CD14-positive monocyte (primary cell): ENCODE measurements at places on chromosomes 11 and 22.
A peak's percentile ranks its signal among the peaks of the same experiment; 100 is the strongest.

GRCh38 chr11:19740586-19740985, 27.9 kb downstream of the NAV2 start:
- no peak for DNase-seq

DNA sequence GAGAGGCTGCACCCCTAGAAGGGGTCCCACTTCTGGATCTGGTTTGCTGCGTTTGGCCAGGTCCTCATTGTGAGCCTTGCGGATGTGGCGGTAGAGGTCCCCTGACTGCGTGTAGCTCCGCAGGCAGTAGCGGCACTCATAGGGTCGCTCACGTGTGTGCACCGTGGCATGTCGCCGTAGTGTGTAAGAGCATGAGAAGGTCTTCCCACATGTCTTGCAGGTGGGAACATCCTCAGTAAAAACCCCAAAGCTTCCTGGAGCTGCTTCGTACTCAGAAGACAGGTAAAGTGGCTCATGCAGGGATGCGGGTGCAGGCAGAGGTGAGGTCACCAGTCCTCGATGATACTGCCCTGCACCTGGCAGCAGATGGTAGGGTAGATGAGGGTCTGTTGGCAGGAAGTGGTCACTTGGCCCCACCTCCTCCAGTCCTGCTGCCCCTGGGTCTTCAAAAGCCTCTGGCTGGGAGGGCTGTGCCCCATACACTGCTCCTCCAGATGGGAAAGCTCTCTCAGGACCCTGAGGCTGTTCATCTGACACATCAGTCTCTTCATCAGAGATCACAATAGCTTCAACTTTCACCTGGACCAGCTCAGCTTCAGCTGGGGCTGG, 1.7 kb downstream of the ZBTB3 start:
- no peak for DNase-seq

DNA sequence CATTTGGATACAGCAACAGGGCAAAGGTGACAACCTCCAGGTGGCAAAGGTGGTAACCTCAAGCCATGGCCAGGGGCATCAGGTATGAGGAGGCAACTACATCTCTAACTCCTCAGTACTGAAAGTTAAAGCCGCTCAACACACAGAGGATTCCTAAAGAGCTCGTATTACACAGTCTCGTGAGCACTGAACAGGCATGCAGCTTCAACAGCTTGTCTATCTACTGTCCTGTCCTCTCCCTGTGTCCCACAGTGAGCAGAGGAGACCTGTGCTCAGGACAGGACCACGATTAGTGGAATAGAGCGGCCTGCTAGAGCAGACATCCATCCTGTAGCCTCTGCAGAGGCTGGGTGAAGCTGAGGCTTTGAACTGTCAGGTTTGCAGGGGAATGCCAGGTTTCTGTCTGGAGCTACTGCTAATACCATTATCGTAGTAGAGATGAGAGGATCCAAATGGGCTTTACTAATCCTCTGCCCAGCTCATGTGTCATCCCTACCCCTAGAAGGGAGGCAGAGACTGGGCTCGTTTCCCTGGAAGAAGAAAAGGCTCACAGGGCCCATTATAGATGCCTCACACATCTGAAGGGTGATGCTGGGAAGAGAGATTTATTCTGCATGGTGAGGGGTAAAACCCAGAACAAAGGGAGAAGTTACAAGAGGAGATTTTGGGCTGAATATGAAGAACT, 415.2 kb downstream of the LARGE1 start:
- no peak for DNase-seq

GRCh38 chr11:68071281-68072048, 32.6 kb downstream of the TCIRG1 start:
- DNase-seq, result no peak

GRCh38 chr22:48804811-48805301, 1022.8 kb downstream of the BRD1 start:
- no peak for DNase-seq

DNA sequence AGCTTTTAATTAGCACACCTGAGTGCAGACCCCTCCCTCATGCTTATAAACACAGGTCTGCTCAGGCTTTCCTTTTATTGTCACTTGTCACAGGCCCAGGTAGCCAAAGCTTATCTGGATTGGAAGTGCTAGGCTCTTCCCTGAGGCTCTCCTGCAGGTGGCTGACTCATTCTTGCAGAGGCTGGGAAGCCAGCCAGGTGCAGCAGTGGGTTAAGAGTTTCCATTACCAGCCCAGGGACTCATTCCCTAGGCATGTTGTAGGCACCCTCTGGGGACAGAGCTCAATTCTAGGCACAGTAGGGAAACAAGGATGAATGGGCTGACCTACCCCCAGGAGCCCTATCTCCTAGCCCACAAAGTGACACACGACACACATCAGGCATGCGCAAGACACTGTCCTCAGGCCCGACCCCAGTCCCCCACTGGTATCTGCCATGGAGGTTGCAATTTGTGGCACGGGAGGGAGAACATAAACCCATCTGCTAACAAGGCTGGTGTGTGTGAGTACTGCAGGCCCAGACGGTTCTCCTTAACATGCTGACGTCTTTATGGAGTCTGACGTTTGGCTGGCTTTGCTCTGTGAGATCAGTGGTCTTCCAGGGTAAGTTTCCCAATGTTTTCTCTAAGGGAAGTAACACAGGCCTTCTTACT, 94.2 kb downstream of the ABTB2 start:
- no peak for DNase-seq

- no peak for DNase-seq
These were observed 51.4 kb downstream of the PRR5L start for GRCh38 chr11:36347384-36347906.

- DNase-seq, result peak; percentile 33
These were observed 6.8 kb downstream of the AP2A2 start for GRCh38 chr11:932435-932834.

GRCh38 chr11:105937738-105938137, 84.3 kb downstream of the MSANTD4 start:
- no peak for DNase-seq

GRCh38 chr11:100984668-100985067, 144.9 kb downstream of the PGR start:
- no peak for DNase-seq

GRCh38 chr11:82683029-82683428, 50.6 kb downstream of the FAM181B start:
- DNase-seq, result no peak

DNA sequence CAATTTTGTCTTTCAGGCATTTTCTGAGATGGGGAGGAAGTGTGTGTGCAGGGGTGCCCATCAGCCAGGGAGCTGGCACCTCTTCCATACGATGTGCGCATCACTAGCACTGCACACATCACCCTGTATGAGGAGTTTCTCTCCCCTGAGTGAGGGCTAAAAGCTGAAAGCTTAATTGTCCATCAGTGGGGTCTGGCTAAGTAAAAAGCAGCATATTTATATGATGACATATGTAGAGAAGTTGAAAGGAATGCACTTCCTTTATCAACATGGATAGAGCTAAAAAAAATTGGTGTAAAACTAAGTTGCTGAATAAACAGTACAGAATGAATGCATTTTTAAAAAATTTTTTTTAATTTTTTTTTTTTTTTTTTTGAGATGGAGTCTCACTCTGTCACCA, 4.0 kb downstream of the VSTM5 start:
- DNase-seq, result no peak

GRCh38 chr11:60854847-60855725, 664 bp downstream of the PTGDR2 start:
- DNase-seq, result no peak

DNA sequence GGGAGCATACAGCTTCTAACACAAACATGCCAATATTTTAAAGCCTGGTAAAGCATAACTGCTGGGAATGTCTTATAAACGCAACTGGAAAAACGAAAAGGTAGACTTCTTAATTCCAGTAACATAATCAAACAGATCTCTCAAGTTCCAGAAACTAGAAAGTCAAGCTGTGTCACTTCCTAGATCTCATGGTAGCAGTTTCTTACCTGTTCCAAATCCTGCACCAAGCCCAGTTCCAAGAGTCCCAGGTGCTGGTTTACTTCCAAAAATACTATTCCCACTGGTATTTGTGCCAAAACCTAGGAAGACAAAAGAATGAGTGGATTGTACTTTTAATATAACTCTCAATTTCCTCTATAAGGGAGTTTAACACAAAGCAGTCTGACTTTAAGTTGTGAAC, 44.2 kb downstream of the NUP98 start:
- no peak for DNase-seq

DNA sequence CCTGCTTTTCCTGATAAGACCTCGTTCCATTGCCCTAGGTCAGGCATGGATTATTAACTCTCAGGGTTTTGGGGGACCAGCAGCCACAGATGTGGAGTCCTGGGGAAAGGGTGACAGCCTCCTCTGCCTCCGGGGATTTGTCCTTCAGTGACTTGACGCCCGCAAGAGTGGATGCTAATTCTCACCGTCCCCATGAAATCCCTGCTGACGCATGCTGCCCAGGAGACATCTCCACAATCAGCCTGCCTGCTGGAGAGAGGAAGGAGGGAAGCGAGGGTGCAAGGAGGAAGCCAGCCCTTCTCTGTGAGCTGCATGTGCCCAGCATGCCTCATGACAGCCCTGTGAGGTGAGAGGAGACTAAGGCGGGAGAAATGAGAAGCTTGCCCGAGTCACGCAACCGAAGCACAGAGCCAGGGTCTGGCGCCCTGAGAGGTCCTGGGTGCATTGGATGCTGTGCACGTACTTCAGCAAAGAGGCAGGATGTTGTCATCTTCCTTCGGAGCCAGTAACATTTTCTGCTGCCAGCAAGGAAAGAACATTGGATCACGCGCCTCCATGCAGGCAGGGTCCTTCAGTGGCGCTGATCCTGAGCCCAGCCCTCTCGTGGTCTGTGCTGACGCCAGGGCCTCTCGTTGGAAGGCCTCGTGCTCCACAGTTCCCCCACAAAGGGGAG, 27.3 kb upstream of the KRTAP5-6 start:
- no peak for DNase-seq

DNA sequence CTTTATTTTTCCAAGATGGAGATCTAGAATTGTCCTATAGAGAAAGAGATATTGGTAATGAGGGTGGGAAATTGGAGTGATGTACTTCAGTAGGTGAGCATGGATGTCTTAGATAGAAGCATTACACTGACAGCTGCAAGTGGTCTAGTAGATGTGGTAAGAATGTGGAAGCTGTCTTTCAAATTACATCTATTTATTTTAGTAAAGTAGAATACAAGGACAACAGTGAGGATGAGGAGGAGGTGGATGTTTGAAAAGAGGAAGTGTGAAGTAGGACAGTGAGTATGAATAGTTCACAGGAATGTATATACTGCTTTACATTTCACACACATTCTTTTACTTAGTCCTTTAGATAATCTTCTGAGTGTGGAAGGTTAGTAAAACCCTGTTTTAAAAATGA, 64.2 kb downstream of the HIPK3 start:
- peak; percentile 22 for DNase-seq

DNA sequence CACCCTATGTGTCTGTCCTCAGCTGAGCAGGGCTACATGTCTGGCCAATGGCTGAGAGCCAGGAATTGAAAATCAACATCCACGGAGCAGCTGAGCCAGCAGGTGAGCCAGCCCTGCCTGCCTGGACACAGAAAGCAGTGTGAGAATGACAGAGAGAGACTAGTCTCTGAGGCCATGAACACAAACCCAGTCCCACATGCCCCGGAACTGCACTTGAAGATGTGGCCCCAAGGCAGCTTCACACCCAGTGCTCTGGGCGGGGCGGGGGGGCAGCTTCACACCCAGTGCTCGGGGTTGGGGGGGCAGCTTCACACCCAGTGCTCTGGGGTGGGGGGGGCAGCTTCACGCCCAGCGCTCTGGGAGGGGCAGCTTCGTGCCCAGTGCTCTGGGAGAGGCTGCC, 37.6 kb downstream of the TRMU start:
- no peak for DNase-seq

DNA sequence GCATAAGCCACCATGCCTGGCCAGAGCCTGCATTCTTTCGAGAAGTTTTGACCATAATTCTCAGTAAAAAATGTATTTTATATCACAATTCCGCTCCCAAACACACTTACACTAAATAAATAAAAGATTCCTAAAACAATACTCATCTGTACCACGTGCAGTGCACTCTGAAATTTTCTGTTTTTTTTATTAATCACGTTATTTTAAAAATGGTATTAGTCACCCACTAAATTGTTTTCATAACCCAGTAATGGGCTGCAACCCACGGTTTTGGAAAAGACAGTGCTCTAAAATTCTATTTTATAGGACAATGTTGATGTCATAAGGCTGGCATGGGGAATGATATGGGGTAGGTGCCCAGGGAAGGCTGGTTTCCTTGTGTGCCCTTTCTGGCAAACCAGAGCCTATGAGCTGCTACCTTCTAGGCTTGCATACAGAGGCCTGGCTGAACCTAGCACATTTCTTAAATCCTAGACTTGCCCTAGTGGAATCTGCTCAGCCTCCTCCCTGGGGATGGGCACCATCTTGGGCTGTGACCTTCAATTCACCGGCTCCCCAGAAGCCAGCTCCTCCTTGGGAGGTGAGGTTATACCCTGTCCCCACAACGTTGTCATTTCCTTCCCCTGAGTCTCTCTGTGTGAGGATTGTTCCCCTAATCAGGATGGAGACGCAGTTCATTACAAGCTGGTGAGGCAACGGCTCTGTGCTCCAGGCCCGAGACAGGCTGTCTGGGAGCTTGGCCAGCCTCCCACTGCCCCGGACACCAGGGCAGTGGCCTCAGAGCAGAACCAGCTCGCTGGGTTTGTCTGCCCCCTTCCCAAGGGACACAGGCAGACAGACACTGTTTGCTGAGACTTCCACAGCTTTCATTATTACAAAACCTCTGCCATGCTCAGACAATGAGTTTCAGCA, 116.5 kb upstream of the NAV2 start:
- DNase-seq, result no peak

GRCh38 chr11:93285430-93285829, 45.1 kb upstream of the DEUP1 start:
- DNase-seq, result no peak

DNA sequence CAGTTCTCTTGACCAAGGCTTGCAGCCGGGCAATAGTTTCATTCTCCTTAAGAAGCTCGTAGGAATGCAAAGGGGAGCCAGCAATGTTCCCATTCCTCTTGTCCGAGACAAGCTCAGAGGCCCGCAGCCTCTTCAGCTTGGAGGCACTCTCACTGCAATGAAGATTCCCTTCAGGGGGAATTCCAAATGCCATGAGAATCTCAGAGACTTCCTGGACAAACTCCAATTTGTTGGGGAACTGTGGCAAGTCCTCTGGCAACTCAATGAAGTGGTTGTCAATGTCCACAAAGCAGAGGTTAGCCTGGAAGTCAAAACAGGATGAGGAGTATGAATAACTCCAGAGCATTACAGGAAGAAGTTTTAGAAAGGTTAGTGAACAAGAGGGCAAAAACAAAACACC, 84.4 kb downstream of the DENND5A start:
- no peak for DNase-seq
